ENCODE measurements at places on chromosomes 3 and 15.

DNA sequence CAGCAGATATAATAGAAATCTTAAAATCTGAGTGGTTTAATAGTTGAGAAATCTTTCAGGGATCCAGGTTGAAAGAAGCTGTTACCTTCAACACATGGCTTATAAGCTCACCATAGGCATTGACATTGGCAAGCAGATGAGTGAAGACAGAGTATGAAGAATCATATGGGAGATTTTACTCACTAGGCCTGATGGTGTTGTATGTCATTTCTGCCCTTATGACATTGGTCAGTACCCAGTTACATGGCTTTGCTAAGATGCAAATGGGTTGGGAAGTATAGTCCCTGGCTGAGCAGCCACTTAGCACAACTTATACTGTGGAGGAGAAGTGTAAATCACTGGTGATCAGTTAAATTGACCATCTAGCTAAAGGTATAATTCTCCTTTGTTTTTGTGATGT lies 5.9 kb downstream of the TFG start:
- DNase-seq = no peak

- no peak for DNase-seq
Measured at GRCh38 chr15:58302832-58303231, 129.0 kb upstream of the LIPC start.

DNA sequence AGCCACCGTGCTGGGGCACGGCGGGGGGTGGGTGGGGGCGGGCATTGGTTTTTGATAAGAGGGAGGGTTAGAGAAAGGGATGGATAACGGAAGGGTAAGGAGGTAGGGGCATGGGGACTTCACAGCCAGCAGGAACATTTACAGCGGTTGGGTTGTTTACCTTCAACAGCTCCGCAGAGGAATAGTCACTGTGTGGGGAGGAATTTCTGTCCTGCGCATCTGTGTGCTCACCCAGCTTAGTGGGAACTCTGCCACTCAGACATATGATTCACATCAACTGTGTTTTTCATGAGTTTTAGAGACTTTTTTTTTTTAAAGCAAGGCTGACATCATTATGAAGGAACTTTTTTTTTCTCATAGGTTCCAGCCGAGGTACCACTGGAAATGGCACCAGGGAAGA lies 19.6 kb downstream of the CHRD start:
- DNase-seq = no peak

DNA sequence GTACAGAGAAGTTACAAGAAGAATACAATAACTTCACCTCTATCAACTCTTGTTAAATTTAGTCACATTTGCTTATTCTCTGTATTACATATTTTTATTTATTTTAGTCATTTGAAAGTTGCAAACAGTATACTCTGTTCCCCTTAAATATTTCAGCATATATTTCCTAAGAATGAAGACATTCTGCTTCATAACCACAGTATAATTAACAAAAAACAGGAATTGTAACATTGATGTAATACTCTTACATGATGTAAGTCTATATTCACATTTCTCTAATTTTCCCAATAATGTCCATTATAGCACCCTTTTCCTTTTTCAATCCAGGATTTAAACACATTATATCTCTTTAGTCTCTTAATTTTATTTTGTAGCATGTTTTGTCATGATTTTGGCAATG lies 112.0 kb downstream of the AKAP13 start:
- no peak for DNase-seq

- DNase-seq = no peak
Measured at GRCh38 chr15:44243141-44243540, 45.4 kb upstream of the GOLM2 start.

DNA sequence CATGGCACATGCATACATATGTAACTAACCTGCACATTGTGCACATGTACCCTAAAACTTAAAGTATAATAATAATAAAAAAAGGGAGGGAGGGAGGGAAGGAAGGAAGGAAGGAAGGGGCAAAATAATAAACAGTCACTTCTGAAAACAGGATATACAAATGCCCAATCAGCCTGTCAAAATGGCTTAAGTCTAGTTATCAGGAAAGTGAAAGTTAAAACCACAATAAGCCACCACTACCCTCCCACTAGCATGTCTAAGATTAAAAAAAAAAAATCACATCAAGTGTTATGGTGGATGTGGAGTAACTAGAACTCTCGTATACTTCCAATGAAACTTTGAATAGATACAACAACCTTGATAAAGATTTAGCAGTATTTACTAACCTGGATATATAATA lies 145.6 kb upstream of the GMNC start:
- no peak for DNase-seq

GRCh38 chr3:10437995-10438901 lies 67.1 kb downstream of the ATP2B2 start:
- DNase-seq = no peak

DNA sequence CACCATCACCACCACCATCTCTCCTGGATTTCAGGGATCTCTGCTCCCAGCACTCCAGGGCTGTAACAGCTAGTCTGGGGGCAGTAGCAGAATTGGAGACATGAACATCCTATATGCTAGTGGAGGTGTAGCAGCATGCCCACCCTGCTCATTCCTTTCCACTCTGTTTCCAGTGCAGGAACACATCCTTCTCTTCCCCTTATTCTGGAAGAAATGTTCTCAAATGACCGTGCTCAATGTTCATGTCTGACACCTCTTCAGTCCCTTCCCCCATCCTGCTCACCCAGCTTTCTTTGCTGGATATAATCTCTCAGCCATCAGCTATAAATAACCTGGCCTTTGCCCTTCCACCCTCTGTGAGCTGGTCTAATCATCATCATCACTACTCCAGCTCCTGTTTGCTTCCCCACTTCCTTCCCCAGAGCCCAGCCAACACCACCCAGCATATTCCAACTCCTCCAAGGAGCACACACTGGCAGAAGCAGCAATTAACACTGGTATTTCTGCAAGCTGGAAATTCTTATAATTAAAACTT lies 31.1 kb downstream of the DCLK3 start:
- DNase-seq = no peak

DNA sequence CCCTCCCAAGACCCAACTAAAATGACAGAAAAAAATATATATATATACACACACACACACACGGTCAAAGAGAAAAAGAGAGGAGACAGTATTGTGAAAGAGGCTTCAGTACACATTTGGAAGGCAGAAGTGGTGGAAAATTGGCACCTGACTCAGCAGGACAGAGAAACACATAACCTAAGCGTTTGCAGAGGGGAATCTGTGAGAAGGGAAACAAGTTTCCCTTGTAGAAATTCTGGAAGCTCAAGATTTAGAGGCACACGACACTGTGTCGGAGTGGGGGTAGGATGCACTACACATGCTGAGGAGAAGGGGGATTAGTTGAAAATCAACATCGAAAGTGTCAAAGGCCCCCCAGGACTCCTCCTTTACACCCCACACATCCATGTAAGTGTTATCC lies 53.1 kb downstream of the PAK2 start:
- DNase-seq = no peak

DNA sequence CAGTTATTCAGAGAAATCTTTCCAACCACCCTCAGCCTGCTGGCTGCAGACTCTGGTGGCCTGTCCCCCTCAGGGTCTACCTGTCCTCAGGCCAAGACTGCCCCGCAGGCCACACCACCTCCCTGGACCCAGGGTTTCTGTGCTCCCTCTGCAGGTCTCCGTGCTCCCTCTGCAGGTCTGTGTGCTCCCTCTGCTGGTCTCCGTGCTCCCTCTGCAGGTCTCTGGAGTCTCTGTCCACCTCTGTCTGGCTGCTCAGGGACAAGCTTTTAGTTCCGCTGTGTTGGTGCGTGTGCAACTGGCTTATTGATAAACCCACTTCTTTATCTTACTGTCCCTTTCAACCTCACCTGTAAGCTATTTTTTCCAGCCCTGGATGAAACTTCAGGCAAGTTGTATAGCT lies 30.1 kb downstream of the BDH1 start:
- no peak for DNase-seq

DNA sequence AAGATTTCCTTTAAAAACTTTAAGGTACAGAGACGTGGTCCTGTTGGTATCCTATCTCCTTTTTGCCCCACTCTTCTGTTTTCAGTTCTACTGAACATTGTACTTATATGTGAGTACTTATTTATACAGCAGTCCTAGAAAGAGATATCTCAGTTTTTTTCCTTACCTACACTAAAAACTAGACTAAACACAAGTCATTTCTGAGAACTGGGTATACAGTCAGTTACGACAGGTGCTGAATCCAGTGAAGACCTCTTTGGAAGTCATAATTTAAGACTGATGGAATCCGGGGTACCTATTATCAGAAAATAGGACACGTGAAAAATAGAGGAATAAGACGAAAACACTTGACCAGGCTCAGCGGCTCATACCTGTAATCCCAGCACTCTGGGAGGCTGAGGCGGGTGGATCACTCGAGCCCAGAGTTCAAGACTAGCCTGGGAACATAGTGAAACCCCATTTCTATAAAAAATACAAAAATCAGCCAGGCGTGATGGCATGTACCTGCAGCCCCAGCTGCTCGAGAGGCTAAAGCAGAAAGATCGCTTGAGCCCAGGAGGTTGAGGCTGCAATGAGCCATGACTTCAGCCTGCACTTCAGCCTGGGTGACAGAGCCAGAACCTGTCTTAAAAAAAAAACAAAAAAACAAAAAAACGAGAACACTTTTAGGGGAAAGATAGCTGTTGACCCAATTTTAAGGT lies 76.3 kb downstream of the KLHL25 start:
- no peak for DNase-seq

GRCh38 chr3:184188080-184188479 lies 2.1 kb downstream of the ABCF3 start:
- DNase-seq = no peak

GRCh38 chr15:39417366-39418134 lies 163.3 kb upstream of the THBS1 start:
- no peak for DNase-seq

GRCh38 chr3:105618556-105618955 lies 250.3 kb downstream of the CBLB start:
- no peak for DNase-seq

GRCh38 chr3:142239421-142239820 lies 14.0 kb upstream of the GK5 start:
- no peak for DNase-seq

- no peak for DNase-seq
Measured at GRCh38 chr3:37131860-37132144, 42.6 kb downstream of the LRRFIP2 start.

- no peak for DNase-seq
Measured at GRCh38 chr3:167066977-167067786, 312.9 kb downstream of the ZBBX start.

GRCh38 chr15:31403606-31404005 lies 77.0 kb downstream of the KLF13 start:
- DNase-seq = no peak

DNA sequence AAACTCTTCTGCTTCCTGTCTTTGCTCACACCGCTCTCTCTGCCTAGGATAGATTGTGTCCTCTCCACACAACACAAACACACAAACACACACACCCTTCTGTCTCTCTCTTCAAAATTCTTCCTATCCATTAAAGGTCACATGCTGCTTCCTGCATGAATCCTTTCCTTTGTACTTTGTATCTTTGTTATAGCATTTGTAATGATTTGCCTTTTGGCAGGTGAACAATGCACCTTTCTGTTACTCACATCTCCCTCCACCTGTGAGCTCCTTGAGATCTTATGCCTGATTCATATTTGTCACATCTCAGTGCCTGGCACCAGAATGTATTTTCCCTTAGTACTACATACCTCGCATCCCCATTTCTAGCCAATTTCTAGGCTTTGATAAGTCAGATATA lies 251.4 kb upstream of the UMPS start:
- no peak for DNase-seq
